ENCODE measurements at places on chromosomes 5 and 9.
A peak's percentile ranks its signal among the peaks of the same experiment; 100 is the strongest.

DNA sequence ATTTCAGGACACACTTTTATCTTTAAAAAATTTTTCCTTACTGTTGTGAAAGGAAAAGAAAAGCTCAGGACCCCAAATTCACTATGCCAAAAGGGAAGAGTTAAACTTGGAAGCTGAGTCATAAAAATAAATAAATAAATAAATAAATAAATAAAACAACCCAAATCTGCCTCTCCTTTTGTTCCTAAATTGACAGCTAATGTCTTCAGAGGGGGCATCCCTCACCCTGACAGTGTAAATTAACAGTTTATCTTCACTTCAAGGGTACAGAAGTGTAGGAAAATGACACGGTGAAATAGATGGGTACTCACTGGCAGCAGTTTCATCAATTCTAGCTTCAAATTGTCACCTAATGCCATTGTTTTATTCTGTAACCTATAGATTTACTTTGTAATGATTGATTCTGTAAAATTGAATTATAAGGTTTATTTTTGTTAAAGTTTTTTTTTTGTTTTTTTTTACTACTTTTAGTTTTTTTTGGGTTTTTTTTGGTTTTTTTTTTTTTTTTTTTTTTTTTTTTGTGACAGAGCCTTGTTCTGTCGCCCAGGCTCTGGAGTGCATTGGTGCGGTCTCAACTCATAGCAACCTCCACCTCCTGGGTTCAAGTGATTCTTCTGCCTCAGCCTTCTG, 18.5 kb upstream of the ANXA1 start:
- no peak for DNase-seq

DNA sequence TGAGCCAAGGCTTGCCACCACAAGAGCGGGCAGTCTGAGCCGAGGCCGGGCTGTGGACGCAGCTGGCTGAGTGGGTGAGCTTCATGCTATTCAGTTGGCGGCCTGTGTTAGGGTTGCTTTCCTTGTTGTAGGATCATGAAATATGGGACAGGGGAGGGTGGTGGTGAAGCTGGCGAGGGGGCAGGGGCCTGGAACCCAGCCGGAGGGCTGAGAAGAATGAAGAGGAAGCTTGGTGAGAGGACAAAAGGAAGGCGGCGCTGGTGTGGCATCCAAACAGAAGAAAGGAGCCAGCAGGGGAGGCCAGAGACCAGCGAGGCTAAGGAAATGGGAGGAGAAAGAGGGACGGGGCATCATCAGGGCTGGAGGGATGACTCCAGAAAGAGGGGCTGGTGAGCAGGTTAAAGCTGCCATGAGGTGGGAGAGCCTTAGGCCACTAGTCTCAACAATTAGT, 18.3 kb downstream of the RALGPS1 start:
- DNase-seq: no peak

DNA sequence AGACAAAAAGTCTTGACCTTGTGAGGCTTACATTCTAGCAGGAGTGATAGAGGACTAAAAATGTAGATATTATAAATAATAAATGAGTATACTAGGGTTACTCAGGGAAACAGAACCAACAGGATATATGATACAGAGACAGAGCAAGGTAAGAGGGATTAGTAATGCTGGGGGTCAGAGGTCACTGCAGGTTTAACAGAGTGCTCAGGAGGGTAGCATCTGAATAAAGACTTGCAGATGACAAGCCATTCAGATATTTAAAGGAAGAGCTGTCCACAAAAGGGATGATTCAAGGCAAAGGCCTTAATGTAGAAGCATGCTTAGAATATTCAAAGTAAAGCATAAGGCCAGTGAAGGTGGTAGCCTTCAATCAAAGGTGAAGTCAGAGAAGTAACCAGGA, 65.6 kb upstream of the SEMA6A start:
- no peak for DNase-seq

DNA sequence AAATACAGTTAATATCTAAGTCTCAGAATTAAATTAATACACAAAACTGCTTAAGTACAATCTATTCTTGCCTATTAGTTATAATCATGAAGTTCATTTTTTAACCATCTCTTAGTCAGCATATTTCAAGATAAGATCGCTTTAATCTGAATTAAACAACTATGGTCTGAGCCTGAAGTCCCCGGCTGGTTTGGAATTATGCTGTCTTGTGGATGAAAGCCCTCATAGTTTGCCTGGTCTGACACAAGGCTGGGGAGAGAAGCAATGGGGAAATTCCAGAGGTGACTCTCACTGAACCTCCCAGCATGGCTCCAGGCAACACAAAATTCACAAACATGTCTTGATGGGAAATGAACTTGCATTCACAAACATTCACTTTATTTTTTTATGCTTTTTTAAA, 28.0 kb upstream of the GRAMD2B start:
- peak; percentile 85 for DNase-seq

- peak; percentile 77 for DNase-seq
Observed at GRCh38 chr9:77751341-77752091, 103.4 kb upstream of the GNA14 start.

- DNase-seq: peak; percentile 98
Observed at GRCh38 chr9:4674783-4675182, 4.6 kb upstream of the CDC37L1 start.

DNA sequence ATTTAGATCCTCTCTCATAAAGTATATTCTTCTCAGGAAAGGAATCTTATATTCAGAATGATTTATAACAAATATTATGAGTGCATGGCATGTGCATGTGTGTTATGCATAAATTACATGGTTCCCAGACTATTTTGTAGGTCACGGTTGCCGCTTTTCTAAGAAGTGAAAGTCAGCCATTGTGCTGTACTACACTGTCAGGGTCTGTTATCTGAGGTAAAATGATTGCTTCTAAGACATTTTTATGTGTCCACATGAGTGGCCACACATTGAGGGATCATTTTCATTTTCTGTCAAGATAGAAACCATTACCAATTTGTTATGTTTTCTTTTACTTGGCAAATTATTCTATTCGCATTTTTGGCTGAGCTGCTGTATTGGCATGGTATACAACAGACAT, 210.8 kb downstream of the CWC27 start:
- no peak for DNase-seq

DNA sequence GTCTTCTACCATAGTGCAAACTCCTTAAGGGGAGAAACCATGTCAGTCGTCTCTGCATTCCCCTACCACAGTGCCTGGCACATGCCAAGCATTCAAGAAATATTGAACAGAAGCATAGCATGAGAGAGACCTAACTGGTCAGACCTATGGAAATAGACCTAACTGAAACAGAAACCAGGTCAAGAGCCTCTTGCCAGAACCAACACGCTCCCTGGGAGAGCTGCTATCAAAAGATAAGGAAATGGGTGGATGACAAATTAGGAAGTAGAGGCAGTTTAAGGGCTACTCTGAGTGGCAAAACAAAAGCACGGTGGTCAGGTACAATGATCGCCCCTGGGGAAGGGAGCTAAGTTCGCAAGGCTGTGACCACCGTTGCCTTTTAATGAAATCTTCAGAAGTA, 66.0 kb upstream of the SMIM15 start:
- DNase-seq: no peak

GRCh38 chr5:15819617-15820016, 319.6 kb downstream of the FBXL7 start:
- DNase-seq: no peak

- peak; percentile 48 for DNase-seq
Observed at GRCh38 chr9:4923580-4924544, 61.2 kb upstream of the JAK2 start.

- peak; percentile 72 for DNase-seq
Observed at GRCh38 chr5:179258001-179258921, 87.0 kb downstream of the ADAMTS2 start.

DNA sequence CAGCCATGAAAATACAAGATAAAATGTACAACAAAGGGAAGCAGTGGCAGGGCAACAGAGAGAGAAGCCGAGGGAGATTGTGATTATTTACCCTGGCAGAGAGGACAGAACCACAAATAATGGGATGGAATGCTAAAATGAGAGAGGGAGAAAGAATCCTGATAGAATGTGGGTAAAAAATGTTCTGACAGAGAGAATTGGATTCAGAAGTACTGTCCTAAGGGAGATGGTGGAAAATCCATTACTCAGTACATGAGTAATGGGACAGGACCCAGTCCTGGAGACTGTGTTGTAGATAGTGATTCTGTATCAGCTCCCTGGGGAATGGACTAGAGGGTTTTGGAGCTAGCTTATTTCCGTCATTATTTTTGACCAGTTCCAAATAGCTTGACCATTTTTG, 831.5 kb downstream of the MAT2B start:
- no peak for DNase-seq

- no peak for DNase-seq
Observed at GRCh38 chr5:102589661-102590060, 90.9 kb upstream of the SLCO6A1 start.

- no peak for DNase-seq
Observed at GRCh38 chr9:125240649-125240999, 519 bp downstream of the HSPA5 start.

- DNase-seq: no peak
Observed at GRCh38 chr5:103186152-103186551, 66.1 kb downstream of the PPIP5K2 start.

DNA sequence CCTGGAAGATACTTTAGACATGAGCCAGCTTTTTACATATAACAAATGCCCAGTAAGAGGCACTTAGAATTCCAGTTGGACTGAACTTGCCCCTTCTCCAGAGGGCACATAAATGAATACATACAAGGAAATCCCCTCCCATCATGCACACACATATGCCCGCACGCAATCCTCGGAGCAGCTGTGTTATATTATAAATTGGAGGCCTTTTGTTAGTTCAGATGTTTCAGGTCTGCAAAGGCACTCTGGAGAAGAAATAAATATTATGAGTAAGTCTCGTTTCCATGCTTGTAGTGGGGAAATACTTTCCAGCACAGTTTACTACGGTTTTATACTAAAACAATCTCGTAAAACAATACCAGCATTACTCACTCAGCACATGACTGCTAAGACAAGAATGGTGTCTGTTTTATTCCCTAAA, 17.6 kb upstream of the MUSK start:
- DNase-seq: peak; percentile 98

GRCh38 chr9:124438091-124438490, 12.2 kb upstream of the ADGRD2 start:
- DNase-seq: no peak

- peak; percentile 96 for DNase-seq
Observed at GRCh38 chr9:134641173-134641989, at the start of gene COL5A1. Gene COL5A1 (plus strand): TSS chr9:134641803. CDS start chr9:134642188, 385 bp downstream.

GRCh38 chr5:52706775-52707174, 80.9 kb upstream of the ITGA1 start:
- DNase-seq: no peak

DNA sequence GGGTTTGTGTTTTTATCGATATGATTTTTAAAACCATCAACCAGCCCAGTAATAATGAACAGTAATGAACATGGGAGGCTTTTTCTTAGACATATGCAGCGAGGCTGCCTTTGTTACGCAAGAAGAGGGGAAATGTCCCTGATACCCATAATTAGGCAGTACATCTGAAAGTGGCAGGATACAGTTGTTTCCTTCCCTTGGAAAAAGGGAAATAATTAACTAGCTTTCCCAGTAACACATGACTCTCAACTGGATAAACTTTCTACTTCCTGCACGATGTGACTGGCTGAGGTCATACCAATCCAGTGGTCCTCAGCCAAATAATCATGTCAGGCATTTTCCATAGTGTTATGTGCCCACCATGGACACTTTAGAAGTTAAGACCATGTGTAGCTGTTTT, 431.6 kb upstream of the C9orf72 start:
- no peak for DNase-seq

- DNase-seq: no peak
Observed at GRCh38 chr5:65811885-65812284, 89.9 kb downstream of the NLN start.

DNA sequence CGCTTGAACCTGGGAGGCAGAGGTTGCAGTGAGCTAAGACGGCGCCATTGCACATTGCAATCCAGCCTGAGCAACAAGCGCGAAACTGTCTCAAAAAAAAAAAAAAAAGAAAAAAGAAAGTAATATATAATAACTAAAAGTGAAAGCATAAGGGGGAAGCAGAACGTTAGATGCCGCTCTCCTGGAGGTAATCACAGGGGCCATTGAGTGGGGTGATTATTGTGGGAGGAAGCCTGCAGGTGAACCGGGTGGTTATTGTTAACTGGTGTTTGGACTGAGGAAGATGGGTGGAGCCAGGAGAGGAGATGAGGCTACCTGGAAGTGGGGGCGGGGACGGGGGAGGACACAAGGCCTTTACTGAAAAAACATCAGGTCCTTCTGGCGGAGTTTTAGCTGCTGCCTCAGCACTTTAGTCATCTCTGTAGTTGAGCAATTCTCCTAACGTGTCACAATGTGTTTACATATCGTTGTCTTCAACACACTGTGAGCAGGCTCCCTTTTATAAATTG, 5.3 kb upstream of the TJP2 start:
- peak; percentile 19 for DNase-seq

DNA sequence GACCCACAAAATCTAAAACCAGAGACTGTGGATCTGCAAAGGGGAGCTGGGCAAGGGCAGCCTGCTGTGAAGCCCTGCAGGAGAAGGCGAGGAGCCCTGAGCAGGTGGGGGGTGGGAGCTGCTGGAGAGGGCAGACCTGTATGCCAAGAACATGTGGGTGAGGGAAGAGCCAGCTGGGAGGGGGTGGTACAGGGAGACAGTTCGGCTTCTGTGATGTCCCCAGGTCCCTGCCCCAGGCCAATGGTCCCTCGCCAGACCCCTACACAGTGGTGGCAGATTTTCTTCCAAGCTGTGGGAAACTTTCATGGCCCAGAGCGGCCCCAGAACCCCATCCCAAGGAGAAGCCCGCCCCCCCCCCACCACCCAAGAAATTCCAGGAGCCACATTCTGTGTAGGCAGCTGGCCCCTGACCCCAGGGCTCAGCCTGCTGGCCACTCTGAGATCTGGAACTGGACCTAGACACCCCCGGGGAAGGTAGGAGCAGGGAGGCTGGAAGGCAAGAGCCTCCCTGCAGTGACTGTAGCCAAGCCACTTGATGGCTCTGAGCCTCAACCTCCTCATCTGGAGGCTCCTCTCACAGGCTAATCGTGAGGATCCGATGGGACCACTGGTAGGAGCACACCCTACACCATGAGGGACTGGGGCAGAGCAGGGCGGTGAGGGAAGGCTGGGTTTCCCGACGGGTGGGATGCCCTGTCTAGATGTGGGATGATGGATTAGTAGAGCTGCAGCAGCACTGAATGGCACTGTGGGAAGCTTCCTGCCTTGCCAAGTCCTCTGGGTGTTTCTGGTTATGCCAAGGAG, 22.6 kb upstream of the CSF1R start:
- DNase-seq: peak; percentile 8

DNA sequence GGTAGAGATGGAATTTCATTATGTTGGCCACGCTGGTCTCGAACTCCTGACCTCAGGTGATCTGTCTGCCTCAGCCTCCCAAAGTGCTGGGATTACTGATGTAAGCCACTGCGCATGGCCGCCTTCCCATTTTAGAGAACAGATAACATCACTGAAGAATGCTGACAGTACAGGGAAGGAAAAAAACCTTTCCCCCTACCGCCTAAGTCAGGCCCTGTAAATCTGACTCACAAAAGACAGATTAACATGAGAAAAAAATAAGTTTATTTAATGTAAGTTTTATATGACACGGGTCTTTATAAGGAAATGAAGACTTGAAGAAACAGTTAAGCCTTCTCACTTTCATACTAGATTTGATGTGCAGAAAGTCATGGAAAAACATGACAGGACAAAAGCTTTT, 227.2 kb upstream of the ZNF608 start:
- DNase-seq: no peak
